ENCODE measurements at places on chromosomes 3 and 15.

GRCh38 chr3:107882881-107883280 lies 207.9 kb downstream of the CD47 start:
- DNase-seq = no peak

DNA sequence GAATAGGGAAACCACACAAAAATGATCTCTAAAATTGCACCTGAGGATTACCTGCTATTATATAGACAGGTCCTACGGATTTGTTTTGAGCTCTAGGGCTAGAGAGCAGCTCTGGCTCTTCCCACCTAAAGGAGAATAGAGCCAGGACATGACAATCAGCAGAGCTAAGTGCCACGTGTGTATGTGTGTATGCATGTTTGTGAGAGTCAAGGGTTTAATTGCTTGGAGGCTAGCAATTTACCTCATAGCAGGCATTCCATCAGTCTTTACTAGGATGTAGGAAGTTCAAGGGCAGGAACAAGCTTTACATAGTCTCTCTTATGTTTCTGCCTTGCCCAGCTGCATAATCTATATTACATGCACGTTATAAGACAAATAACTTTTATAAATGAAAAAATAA lies 498.2 kb downstream of the NSUN3 start:
- DNase-seq = no peak

GRCh38 chr3:57796261-57796660 lies 40.2 kb downstream of the SLMAP start:
- DNase-seq = no peak

GRCh38 chr15:40815042-40815698 lies 7.9 kb upstream of the DNAJC17 start:
- DNase-seq = no peak

- DNase-seq = no peak
Measured at GRCh38 chr3:99833617-99834205, 16.0 kb downstream of the CMSS1 start.

GRCh38 chr3:69219101-69219708 lies 96.8 kb upstream of the LMOD3 start:
- no peak for DNase-seq

- DNase-seq = no peak
Measured at GRCh38 chr3:186790261-186790981, 7.0 kb downstream of the EIF4A2 start.

GRCh38 chr15:99677540-99678134 lies 55.6 kb downstream of the LYSMD4 start:
- DNase-seq = no peak

DNA sequence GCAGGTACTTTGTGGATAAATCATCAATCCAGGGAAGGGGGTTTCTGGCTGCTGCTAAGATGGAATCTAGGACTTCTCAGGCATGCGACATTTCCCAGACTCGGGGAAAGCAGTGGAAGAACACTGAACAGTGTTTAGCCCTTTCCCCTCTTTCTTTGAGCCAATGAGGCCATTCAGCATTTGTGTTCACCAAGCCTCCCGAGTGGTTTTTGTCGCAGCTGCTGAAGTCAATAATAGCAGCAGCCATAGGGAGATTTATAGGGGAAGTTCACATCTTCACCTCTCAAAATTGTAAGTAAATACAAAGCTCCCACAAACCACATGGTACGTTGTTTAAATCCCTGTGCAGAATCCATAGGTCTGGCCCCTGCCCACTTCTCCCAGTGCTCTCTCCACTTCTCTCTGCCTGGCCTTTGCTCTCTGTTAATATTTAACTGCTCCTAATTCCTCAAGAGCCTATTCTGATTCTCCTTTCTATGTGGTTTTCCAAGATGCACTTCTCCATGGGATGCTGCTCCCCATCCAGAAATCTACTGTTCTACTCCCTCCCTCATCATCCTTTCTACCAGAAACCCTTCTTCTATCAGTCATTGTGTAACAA lies 230.7 kb downstream of the SHQ1 start:
- DNase-seq = no peak

DNA sequence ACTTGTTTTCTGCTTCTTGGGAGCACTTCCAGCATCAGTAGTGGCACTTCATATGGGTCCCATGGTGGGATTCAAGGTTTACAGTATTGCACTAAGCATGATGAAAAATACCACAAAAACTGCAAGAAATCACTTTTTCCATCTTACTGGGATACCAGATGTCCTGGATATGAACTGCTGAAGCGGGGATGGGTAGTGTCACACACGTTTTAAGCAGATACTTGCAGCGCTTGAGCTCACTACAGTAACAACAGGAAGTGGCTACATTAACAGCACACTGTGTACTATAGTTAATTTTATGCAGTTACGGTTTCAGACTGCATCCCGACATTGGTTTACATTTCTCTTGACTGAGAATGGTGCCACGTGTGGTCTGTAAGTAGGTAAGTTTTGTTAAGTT lies 3.5 kb upstream of the ISG20 start:
- DNase-seq = no peak

DNA sequence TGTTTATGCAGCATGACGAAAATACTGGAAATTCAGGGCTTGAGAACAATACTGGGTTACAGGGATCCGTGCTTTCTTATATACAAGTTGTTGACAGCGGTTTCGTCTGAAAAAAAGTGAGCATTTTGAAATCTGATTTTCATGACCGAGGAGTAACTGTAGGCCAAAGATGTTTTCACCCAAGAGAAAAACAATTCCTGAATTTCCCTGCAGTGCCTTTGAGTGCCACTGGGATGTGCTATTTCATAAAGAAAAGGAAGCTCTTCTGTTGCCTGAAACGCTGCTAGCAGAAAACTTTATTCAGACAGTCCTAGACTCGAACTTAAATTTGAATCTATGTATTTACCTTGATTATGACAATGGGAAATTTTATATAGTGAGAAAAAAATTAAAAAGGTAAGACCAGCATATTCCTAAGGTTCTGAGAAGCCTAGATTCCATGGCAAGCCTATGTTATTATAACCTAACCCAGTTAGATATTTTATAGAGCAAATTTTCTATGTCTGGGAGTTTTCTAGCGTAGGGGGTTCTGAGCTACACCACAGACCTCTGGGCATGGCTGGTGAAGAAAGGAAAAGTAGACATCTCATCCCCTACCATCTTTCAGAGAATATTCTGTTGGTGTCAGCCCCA lies 30.2 kb downstream of the KCNAB1 start:
- DNase-seq = no peak

DNA sequence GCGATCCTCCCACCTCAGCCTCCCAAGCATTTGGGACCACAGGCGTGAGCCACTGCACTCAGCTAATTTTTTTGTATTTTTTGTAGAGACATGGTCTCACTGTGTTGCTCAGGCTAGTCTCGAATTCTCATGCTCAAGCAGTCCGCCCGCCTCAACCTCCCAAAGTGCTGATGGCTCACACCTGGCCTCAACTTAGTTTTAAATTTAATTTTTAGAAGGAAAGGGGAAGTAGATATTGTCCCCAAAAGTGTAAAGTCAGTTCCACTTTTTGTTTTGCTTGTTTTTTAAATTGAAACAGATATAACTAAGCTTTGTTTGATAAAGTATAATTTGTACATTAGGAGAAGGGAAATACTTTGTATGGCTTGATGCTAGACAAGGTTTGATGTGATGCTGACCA lies 31.3 kb upstream of the NFKBIZ start:
- DNase-seq = no peak

GRCh38 chr15:67900621-67901147 lies 60.8 kb upstream of the RNU6-1 start:
- no peak for DNase-seq

GRCh38 chr15:68508485-68509189 lies 70.2 kb upstream of the CORO2B start:
- DNase-seq = no peak

GRCh38 chr3:14988988-14989394 lies 41.6 kb downstream of the NR2C2 start:
- DNase-seq = peak; percentile 20

DNA sequence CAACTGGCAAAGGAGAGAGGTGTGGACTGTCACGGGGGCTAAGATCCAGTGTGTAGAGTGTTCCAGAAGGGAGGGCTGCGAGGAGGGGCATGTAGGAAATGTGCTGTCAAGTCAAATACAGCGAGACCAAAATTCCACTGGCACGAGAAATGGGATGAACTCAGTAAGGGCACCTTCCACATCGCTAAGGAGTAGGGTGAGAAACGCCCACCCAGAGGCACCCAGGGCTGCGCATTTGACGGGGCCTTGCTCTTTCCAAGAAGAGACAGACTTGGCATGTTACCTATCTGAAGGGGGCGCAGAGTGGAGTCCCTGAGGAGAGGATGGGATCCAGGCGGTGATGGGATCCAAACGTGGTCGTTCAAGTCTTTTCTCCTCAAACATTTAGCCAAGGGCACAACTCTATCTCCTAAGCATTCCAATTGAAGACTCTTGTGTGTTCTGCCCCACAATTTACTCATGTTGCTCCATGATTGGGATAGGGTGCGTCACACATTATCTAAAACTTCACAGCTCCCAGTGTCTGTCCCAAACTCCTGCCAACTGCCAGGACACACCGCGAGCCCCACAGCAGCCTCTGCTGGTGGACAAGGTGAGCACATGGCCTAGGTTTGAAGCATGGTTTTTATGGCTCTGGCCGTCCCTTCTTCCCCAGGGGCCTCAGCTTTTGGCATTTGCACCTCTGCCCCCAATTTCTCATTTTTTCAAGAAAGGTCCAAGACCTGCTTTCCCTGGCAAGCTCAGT lies 7.6 kb downstream of the SELENOS start:
- no peak for DNase-seq

GRCh38 chr15:94580211-94580885 lies 349.0 kb downstream of the MCTP2 start:
- no peak for DNase-seq

DNA sequence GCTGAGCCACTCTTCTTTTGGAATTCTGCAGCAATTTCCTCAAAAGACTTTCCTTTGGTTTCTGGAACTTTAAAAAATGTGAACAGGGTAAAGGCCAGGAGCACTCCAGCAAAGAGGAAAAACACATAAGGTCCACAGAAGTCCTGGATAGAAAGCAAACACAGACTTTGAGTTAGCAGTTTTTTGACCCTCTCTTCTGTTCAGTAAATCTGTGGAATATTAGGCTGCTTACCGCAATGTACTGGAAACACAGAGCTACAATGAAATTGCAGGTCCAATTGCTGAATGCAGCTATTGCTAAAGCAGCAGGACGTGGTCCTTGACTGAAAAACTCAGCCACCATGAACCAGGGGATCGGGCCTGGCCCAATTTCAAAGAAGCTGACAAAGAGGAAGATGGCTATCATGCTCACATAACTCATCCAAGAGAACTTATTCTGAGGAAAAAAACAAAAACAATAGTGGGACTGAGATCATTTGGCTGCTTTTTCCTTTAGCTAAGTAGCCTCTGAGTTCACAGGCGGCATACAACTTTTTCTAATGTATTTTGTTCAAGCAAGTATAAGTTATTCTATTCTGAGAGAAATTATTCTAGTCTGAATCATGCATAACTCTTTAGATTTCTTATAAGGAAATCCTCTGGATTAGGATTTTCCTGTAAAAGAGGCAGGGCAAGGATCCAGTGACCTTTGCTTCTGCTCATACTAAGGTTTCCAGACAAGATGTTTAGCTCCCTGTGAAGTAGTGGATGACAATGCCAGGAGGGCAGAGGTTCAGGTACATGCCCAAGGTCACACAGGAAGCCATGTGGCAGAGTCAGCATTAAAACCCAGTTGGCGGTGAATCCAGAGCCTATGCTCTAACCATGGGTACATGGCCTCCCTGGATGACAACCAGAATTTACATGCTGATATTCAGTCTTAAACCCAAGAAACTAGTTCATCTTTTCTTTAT lies 28.3 kb downstream of the SLC2A2 start:
- DNase-seq = no peak

DNA sequence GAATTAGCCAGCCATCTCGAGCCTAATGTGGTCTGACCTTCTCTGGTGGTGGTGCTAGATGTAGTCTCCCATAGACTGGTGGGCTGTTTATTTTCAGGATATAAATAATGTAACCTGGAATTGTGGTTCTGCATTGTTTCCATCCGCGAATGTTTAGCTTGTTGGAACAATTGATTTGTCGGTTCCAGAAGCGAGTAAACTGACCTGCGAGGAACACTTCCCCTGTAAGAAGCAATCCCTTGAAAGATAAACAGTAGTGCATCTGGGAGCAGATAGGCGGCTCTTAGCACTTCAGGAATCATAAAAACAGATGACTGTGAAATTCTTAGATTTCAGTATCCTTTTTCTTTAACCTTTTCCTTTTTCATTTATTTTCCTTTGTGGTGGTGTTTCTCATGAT lies 157.8 kb downstream of the GHSR start:
- no peak for DNase-seq

- no peak for DNase-seq
Measured at GRCh38 chr3:128448491-128448890, 18.2 kb downstream of the DNAJB8 start.

DNA sequence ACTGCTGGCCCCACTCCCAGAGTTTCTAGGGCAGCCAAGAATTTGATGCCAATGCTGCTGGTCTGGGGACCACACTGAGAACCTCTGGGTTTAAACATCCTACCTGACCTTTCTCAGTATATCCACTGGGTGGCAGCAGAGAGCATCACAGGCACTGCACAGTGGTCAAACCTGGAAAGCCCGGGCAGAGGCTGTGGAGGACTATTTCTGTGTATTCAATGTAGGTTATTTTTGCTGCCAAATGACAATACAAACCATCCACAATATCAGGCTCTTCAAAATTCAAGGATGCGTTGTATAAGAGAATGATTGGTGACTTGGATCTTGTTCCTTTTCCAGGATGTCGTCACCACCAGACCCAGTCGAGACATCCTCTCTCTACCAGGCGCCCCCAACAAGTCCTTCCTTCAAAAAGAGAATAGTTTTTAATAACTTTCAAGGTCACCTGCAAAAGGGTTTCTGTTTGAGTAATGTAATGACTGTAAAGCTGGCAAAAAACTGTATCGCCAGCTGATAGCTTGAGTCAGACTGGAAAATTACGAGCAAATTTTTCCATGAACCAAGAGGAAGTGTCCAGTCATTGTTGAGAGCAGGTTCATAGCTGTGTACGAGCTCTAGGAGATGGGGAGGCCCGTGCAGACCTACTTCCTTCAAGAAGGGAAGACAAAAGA lies 30.5 kb upstream of the MYZAP start:
- DNase-seq = no peak

DNA sequence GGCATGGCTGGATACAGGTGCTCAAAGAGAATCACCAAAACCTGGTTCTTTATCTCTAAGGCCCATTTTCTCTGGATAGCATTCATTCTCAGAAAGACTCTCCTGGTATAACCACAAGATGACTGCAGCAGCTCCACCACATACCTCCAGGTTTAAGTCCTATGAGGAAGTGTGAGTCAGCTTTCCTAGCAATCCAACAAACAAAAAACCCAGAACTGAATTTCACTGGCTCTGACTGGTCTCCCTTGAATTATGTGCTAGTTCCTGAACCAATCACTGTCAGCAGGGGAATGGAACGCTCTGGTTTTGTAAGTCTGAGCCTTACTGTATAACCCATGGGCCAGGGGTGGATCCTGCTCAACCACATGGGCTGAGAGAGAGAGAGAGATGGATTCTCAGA lies 27.2 kb downstream of the MRPL46 start:
- DNase-seq = no peak

- DNase-seq = no peak
Measured at GRCh38 chr3:27208961-27209616, 160.1 kb downstream of the NEK10 start.

Measured in 8988T (cell line).